ENCODE measurements at places on chromosomes 11 and 22.

GRCh38 chr22:49237703-49238102 is 590.0 kb downstream of the BRD1 start:
- DNase-seq: no peak

- no peak for DNase-seq
Observed at GRCh38 chr11:62260261-62260953, 9.6 kb upstream of the SCGB2A2 start.

DNA sequence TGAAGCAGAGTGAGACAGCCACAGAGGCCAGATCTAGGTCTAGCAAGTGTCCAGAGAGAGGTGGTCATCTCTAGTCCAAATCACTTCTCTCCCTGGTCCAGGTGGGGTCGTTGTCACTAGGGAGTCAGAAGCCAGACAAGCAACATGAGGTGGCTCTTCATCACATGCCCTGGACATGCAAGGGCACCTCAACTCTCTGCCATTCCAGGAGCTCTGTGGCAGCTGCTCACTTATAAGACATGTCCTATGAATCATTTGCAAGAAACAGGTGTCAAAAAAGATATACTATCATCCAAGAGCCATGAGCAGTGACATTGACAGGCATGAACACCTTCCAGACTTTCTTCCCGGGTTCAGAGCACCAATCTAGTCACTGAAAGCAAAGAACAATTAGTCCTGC is 130.8 kb downstream of the GALNT18 start:
- DNase-seq: no peak

DNA sequence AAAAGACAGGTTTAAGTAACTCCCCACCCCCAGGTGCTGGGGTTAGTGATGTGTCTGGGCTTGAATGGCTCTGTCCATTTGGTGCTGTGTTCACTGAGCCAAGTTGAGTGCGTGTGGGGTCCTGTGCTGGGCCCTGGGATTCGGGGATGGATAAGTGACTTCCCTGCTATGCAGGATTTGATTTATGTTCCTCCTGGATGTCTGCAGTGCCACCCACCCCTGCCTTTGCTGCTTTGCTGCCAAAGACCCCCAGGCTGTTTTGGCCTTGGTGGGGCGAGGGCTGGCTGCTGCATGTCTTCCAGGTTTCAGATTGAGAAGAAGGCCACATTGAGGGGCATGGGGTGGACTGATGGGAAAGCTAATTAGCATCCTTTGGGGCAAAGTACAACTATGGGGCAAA is 77.9 kb upstream of the PARVG start:
- DNase-seq: no peak

DNA sequence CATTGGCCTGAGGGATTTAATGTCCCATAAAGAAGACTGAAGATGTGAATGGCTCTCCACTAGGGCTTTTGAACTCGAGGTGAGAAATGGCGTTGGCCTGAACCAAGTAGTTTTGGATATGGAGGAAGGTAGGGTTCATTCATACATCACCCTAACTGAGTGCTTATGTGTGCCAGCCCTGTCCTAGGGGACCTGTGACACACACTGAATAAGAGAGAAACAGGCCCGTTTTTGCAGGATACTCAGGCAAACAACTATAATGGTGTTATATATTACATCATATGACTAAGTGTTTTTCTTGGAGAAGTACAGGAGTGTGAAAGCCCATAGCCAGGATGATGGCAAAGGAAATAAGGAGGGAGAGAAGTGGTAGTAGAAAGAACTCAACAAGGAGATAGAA is 368.1 kb downstream of the TMEM135 start:
- DNase-seq: no peak

DNA sequence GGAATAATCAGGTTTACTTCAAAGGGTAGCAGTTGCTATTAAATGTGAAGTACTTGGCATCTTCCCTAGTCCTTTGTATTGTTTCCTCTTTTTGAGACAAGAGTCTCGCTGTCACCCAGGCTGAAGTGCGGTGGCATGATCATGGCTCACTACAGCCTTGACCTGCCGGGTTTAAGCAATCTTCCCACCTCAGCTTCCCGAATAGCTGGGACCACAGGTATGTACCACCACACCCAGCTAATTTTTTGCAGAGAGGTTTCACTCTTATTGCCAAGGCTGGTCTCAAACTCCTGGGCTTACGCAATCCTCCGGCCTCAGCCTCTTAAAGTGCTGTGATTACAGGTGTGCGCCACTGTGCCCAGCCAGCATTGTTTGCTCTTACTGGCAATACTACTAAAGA is 36.2 kb upstream of the RAPSN start:
- DNase-seq: peak; percentile 16

DNA sequence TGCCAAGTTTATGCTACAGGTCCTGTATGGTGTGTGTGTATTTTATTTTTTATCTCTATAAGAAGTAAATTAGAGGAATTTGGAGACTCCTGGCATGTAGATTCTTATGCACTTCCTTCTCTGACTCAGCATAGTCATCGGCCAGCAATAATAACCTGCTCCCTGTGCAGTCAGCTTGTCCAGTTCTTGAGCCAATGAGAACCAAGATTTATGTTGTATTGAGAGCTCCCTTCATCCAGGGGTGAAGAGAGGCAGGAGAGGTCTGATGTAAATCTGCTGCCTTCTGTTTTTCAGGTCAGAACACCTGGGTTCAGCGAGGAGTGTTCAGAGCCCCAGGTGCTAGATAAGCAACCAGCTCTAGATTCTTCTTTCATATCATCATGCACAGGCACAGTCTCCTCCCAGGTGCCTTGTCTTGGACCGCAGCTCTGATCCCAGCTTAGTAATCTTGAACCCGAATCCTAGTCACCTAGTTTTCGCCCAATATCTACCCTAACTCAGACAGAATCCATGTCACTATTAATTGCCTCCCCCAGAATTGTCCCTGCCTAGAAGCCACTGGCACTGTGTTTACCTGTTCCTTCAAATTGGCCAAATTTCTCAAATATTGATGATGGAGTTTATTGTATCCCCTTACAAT is 328.2 kb upstream of the NCAM1 start:
- DNase-seq: no peak

- peak; percentile 93 for DNase-seq
Observed at GRCh38 chr22:35352214-35353111, 28.4 kb upstream of the HMOX1 start.

DNA sequence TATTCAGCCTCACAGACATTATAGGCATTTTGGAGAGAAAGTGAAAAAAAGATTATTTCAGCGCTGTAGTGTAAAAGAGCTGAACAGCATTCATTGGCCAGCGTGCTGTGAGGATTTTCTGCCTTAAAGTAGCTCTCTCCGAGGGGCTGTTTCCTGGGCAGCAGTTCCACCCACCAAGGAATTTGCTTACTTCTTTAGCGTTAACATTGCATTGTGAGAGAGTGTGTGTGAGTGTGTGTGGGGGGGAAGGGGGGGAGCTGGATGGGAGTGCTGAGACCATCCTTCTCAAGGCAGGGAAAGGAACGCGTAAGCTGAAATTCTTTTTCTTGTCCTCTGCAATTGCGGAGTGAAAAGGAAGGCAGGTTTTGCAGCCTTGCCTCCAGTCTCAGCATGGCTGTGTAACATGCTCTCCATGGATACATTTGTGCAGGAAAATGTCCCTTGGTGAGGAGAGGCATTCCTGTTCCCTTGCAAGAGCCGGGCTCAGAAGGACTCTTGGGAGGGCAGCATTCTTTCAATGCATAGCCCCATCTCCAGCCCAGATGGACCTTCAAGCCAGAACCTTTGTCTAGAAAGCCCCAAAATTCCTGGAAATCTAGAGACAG is 159.9 kb upstream of the NAV2 start:
- no peak for DNase-seq

DNA sequence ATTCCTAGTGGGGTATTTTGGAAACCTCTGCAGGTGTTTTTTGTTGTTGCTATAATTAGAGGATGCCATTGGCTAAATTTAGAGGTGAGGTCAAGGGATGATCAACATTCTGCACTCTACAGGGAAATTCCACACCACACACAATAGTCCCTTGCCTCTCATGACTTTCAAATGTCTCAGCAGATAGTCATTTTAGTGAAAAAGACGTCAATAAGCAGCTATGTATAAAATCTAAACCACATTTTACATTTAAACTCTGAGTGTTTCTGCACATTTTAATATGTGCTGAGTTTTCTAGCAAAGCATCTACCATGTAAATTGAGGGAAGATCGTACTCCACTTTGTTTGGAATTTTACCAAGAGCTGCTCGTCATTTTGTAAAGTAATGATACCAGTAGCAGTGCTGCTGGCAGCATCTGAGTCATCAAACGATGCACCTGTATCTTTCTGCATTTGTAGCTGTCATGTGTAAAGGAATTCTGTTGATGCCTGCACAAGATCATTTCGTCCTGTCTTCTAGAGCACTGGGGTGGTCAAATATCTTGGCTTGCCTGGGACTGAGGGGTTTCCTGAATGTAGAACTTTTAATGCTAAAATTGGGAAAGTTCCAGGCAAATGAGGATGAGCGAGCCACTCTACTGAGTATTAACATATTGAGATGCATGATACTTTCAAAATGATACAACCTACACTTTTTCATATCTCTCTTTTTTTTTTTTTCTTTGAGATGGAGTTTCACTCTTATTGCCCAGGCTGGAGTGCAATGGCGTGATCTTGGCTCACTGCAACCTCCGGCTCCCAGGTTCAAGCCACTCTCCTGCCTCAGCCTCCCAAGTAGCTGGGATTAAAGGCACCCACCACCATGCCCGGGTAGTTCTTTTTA is 414.5 kb upstream of the SYN3 start:
- no peak for DNase-seq

DNA sequence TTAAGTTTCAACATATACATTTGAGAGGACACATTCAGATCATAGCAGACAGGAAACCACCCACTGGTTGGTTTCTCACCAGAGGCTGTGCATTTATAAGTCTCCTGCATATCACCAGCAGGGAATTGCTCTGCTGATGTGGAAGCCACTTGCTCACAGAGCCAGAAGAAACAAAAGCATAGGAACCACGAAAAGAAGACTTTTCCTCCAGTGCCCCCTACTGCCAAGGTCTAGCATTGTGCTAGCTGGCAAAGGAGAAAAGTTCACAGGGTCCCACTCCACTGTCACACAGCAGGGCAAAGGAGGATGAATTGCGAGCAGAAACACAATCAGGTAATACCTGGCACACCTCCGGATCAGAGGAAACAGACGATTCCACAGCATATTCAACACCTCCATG is 28.9 kb upstream of the ISX start:
- peak; percentile 38 for DNase-seq

GRCh38 chr22:38316364-38317121 is 690 bp downstream of the CSNK1E start:
- peak; percentile 12 for DNase-seq

DNA sequence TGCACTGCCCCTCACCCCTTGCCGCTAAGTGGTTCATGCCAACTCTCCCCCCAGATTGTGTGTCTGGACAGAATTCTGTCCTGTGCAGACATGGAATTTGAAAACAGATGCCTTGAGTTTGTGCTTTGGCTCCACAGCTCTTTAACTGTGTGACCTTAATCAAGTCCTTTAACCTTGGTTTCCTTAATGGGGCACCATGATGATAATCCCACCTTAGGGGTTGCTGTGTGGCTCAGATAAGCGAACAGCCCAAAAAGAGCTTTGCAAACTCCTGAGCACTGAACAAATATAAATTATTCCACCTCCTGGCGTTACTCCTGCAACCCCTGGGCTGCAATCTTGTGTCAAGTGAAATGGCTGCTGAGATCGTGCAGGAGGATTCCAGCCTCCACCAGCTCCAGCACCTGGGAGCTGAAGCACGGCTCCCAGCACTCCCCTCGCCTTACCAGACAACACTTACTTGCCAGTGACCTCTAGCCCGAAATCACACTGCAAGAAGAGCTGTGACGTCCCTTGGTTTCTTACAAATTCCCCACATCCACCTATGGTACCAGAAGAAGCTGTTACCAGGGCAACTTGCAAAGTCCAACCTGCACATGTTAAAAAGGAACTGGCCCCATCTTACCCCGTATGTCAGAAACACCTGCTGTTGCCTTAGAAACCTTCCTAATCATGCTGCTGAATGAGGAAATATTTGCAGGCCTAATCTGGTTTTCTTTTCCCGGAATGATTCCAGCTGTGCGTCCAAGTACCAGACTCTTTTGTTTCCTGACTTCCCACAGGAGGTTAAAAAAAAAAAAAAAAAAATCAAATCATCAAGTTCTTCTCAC is 13.2 kb downstream of the VPS37C start:
- no peak for DNase-seq

DNA sequence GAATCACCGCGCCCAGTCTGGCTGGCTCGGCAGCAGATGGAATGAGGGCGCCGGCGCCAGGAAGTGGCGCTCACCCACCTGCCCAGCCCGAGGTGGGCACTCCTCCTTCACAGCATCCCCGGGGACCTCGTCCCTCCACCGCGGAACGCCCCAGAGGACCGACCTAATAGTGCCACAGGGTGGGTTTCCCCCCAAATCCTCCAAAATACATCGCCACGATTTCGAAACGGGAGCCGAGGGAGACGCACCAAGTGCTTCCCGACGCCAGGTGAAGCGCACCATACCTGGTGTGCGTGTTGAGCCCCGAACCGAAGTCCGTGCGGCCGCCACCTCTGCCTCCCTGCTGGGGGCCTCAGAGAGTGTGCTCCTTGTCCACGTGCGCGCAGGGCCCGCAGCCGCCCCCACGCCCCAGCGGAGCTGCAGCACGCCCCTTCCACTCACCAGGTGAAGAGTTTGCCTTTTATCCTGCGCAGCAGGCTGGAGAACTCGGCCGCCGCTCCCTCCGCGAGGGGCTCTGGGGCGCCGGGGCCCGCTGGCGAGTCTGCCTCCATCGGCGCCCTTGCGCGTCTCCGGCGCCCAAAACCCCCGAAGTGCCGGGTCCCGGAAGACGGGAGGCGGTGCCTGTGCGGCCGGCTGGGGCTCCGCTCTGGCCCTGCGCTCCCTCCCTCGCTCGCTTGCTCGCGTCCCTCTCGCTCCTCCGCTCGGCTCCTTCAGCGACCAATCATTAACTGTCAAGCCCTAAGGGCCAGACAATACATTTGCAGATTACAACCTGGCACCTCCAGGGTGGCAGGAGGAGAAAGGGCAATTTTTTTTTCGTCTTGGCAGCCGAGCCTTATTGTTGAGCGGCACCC is at the start of gene SLC35F2:
SLC35F2 (minus strand) TSS at position 571 of the 854 bp plus-strand sequence; CDS start at position 551, 20 bp downstream.
- DNase-seq: peak; percentile 41

DNA sequence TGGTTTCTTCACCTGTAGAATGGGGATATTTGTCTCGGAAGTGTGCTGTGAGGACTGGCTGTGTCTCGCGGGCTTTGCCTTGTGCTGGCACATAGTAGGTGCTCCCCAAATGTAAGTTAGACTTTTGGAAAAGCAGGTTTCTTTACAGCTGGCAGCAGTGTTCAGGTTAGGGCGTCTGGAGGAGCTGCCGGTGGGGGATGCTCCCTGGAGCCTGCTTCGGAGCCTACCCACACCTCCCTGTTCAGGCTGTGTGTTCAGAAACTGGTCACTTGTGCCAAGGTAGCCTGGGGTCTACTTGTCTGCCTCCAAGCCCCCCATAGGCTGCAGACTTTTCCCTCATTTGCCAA is 60.0 kb downstream of the OTOG start:
- no peak for DNase-seq

DNA sequence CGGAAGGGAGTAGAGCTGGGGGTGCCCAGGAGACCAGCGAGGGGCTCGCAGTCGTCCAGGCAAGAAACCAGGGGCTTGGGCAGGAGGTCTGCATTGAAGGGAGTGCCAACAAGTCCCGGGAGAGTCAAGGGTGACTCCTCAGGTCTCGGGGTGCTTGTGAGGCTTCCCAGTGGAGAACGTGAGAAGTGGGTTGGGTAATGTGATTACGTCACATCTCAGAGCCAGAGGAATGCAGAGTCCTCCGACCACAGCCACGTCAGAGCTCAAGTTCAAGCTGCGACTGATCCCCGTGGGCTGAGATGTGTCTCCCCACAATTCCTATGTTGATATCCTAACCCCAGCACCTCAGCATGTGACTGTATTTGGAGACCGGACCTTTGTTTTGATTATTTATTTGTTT is 89.7 kb upstream of the SHANK2 start:
- no peak for DNase-seq

GRCh38 chr11:29025001-29025400 is 916.8 kb downstream of the METTL15 start:
- DNase-seq: no peak

GRCh38 chr11:61446211-61446651 is 16.3 kb downstream of the SDHAF2 start:
- peak; percentile 89 for DNase-seq
